Hippocampal formation (tissue), 2 donors: ENCODE measurements at places on chromosomes 5 and 9.

DNA sequence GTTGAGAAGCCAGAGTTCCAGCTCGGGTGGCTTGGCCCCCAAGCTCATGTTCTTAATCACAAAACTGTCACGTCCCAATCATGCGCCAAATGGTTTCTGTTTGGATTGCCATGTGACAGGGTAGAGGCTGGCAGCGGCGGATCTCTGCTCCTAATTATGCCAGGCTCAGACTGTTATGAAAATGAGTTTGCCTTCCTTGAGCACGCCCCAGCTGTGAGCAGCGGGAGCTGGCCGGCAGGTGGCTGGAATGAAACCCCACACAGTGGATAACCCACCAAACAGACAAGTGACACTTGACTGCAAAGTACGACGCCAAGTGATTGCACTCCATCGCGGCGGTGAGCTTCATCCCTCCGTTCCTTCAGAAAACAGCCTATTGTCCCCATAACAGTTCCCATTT is 75.4 kb downstream of the CFAP77 start:
- no peak for DNase-seq

GRCh38 chr9:105150991-105151685 is 93.3 kb upstream of the SLC44A1 start:
- DNase-seq = no peak

DNA sequence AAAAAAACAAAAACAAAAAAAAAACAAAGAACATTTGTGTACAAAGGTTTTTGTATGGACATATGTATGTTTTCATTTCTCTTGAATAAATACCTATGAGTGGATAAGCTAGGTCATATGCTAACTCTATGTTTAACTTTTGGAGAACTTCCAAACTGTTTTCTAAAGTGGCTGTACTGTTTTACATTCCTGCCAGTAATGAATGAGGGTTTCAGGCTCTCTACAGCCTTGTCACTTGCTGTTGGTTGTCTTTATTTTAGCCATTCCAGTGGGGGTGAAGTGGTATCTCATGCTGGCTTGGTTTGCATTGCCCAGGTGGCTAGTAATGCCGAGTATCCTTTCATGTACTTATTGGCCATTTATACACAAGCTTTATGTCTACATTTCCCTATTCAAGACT is 9.1 kb upstream of the TRIO start:
- no peak for DNase-seq

DNA sequence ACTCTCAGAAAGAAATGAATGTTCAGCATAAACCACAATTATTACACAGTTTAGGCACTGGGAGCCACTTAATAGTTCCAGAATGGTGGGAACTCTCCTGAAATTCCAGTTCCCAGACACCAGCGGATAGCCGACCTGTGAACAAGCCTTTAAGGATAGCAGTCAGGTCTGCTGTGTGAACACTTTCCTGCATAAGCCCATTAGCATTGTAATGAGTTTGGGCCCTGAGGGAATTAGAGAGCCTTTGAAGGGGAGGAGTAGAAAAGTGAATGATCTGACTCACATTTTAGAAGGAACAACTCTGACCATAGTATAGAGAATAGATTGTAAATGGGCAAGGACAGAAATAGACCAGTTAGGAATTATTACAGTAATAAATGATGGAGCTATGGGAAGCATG is 189.1 kb downstream of the ADGRV1 start:
- no peak for DNase-seq

- no peak for DNase-seq
These were observed 145.1 kb upstream of the IRX4 start for GRCh38 chr5:2027790-2028189.

- no peak for DNase-seq
These were observed 56.4 kb upstream of the DHFR start for GRCh38 chr5:80711216-80711615.

GRCh38 chr9:111039231-111039906 is 1.1 kb upstream of the LPAR1 start:
- no peak for DNase-seq

DNA sequence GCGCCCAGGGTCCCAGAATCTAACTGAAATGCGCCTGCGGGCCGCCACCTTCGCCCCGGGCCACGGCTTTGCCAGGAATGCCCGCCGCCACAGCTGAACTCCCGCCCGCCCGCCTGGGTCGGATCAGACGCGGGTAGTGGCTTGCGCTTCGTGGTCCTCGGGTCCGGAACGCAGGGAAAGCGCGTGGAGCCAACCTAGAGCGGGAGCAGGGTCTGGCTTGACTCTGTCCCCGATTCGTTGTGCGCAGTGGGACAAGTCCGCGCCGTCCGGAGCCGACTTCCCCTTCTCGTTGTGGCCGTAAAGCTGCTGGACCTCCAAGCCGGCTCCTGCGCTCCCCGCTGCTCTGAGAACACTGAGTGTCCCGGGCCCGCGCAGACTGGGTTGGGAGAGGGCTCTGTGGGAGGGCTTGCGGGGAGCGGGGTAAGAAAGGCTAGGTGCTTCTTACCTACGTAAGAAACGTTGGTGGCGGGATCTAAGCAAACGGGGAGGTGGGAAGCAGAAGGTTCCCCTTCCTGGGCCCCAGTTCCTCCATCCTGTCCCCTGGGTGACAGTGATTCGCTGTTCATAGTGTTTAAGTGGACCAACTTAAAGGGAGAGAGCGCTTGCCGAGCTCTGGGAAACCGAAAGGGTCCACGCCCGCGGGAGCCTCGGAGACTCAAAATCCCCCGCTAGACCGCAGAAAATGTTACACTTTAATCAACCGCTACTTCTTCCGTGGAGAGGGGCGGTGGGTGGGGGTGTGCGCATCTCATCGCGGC is 4.4 kb upstream of the FOXE1 start:
- no peak for DNase-seq

DNA sequence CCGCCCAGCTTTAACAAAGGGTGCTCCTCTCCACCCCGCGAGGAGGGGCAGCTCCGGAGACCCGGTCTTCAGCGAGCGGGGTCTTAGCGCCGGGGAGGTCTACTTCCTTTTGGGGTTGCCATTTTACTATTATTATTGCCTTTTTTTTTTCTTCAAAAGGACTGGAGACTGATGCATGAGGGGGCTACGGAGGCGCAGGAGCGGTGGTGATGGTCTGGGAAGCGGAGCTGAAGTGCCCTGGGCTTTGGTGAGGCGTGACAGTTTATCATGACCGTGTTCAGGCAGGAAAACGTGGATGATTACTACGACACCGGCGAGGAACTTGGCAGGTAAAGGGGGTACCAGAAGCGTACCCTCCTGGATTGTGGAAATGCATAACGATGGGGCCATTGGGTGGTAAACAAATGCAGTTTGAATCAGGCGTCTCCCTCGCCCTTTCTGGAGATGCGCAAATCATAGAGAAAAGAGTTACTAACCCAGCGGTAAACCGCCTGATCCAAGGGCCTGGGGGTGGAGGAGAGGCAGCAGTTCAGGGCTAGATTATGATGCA is 1.2 kb downstream of the DAPK1 start:
- no peak for DNase-seq

GRCh38 chr9:20925256-20926045 is 106.0 kb downstream of the HACD4 start:
- no peak for DNase-seq

DNA sequence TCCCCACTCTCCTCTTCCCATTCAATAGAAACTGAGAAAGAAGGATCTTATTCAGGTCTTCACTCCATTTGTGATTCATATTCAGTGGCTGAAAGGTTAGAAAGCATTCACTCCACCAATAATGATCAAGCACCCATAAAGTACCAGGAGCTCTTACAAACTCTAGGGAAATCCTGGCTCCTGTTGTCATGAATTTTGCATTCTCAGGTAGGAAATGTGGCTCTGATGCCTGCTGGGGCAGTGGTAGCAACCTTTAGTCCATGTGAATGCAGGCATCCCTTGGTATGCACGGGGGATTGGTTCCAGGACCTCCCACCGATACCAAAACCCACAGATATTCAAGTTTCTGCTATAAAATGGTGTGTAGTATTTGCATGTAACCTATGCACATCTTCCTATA is 3.6 kb upstream of the RORB start:
- no peak for DNase-seq

- DNase-seq = peak; percentile 11
These were observed 754 bp downstream of the ZFR start for GRCh38 chr5:32443541-32444430.

GRCh38 chr9:69172895-69173294 is 1.2 kb upstream of the TJP2 start:
- DNase-seq = no peak
